Activated CD4-positive, alpha-beta T cell treated with anti-CD3 and anti-CD28 coated beads, Interleukin-2, amount 50 U/mL, for 16 hours (primary cell): ENCODE measurements at places on chromosomes 3 and 15.

- no peak for DNase-seq
Observed at GRCh38 chr3:170701696-170702678, 116.1 kb upstream of the SLC7A14 start.

DNA sequence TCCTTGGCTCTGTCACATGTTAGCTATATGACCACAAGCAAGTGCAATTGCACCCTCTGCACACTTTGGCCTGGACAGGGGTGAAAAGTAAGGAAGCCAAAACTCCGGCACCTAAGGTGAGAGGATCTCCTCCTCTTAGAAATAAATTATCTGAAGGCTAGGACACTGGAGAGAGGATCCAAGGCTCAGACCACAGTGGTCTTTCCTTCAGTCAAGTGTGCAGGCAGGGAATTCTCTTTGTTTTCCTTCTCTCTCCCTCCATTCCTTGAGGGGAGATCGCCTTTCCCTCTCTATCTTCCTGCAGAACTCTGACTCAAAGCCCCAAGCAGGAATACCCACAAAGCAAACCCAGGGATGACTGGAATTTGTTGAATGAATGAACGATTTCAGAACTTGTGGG lies 3.1 kb upstream of the MEGF11 start:
- DNase-seq = no peak

- no peak for DNase-seq
Observed at GRCh38 chr15:51341366-51342226, at the start of gene GLDN. Gene GLDN (plus strand): TSS chr15:51341655. CDS start chr15:51341685, 30 bp downstream.

GRCh38 chr3:186096290-186096689 lies 12.6 kb downstream of the ETV5 start:
- no peak for DNase-seq

DNA sequence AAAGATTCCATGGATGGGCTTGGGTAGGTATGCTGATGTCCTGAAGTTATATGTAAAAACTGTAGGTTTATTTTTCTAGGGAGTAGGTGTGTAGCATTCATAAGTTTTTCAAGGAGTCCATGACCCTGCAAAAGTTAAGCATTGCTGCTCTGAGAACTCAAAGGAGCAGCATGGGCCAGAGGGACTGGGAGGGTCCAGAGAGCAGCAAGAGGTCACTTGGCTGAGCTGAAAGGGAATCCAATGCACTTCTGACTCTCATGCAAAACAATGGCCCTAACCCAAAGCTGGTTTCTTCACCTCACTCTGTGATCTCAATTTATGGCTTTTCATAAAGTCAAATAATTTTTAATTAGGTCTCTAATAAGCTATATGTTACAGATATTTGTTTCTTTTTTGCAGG lies 198.3 kb upstream of the GOLGA6L4 start:
- no peak for DNase-seq

DNA sequence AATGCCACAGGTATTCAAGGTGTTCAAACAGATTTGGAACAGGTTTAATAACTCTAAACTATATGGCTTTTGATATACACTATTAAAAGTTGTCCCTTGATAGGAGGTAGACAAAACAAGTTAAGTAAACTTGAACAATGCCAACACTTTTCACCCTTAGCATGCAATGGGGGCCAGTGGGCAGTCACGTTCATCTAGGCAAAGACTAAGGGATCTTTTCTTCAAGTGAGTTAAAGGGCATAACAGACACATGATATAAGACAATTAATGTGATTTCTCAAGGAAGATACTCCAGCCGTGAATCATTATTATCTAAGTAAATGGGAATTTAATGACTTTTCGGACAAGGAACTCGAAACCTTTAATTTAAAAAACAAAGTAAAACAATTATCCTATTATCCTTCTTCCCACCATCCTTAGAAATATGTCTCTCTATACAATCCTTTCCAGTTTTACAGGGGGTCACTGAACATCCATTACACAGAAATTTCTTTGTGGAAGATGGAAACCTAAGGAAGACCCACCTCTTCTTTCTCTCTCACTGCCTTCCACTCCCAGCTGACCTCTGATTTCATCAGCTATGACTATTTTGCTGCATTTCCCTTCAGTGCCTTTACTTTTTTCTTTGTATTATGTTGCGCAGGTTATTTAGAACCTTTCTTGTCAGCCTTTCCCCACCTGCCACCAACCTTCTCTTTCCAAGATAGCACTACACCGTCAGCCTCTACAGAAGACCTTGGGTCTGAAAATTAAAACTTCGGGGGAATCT lies 1.5 kb downstream of the CLDN1 start:
- no peak for DNase-seq

GRCh38 chr15:38867556-38867955 lies 302.9 kb upstream of the RASGRP1 start:
- no peak for DNase-seq

DNA sequence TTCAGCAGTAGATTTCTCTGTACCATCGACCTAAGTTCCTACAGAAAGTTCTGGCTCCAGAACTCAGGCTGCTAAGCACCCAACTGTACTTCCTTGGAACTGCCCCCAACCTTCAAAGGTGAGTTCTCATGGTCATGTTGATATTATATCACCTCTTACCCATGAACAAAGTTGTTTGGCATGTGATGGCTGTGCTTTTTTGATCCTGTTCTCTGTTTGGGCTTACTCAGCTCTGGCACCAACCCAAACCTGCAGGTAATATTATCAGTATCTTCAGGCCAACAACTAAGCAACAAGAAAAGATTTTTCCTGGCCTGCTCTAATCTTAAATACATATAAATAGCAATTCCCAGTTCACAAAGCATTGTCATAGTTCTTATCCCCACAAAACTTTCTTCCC lies 318.7 kb upstream of the LMCD1 start:
- DNase-seq = no peak

GRCh38 chr3:36455406-36455805 lies 75.1 kb downstream of the STAC start:
- no peak for DNase-seq

- no peak for DNase-seq
Observed at GRCh38 chr15:38503496-38503895, 49.6 kb downstream of the FAM98B start.

DNA sequence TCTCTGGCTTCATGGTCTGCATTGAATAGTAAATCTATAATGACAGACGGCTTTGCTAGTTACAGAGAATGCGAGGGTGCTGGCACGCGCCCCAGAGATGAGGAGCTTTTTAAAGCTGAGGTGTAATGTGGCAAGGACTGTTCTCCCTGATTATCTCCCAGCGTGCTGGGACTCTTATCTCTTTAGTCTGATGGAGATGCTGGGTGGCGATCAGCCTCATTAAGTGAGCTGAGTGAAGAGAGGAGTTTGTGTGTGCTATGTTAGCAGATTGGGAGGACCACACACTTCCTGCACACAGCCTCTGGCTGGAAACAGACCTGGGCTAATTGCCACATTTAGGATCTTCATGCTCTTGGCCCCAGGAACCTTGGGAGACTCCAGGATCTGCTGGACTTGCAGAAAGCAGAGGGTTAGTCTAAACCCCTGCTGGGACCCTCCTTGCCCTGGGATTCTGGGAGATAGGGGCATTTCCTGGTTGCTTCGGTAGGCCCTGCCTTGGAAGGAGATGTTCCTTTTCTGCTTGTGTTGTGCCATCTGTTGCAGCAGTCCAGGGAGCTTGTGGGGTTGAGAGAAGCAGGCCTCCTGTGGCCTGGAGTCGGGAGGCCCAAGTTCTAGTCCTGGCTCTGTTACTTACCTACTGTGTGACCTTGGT lies 15.0 kb downstream of the PDIA5 start:
- no peak for DNase-seq

DNA sequence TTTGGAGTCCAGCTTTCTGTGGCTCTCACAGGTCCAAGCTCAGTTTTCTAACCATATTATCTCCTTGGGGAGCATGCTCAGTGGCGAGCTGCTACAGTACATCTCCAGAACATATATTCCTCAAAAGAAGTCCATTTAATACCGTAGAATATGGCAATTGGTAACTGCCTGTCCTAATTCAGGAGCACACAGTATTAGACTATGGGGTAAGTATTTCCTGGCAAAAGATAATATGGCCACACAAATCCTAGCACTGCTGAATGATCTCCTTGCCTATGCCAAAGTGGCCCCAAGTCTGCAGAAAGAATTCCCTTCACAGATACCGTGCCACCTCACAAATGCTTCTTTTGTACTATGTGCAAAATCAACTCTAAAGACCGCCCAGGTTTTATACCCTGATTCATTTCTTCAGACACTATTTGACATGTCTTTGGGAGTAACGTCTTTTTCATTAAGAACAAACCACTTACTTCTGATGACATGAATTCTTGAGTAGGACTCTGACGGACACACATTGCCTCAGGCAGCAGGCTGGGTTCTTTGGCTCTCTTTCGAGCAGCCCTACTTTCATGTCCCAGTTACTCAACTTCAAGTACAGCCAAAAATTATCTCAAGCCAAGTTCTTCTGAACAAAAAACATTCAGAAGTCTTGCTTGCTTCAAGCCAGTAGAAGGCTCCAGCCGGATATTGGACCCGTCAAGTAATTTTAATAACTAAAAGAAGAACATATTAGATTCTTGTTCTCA lies 368.3 kb upstream of the DCBLD2 start:
- no peak for DNase-seq

- no peak for DNase-seq
Observed at GRCh38 chr3:104273046-104273649, 1093.6 kb upstream of the ALCAM start.

- no peak for DNase-seq
Observed at GRCh38 chr15:48395521-48396011, 64.3 kb downstream of the DUT start.

DNA sequence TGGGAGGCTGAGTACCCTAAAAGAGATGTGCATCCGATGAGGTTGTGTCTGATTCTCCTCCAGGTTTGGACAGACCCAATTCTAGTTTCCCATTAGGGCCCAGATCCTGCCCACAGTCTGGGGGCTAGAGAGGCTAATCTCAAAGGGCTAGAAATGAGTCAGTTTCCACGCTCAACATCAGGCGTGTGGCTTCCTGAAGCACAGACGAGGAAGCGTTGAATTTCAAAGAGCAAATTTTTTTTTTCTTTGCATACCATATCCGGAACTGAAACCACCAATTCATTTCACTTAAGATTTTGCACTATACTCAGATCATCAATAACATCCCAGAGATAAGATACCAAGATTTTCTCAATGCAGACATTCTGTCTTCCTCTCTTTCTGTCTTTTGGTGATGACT lies 173.8 kb upstream of the BCL6 start:
- peak; percentile 88 for DNase-seq

DNA sequence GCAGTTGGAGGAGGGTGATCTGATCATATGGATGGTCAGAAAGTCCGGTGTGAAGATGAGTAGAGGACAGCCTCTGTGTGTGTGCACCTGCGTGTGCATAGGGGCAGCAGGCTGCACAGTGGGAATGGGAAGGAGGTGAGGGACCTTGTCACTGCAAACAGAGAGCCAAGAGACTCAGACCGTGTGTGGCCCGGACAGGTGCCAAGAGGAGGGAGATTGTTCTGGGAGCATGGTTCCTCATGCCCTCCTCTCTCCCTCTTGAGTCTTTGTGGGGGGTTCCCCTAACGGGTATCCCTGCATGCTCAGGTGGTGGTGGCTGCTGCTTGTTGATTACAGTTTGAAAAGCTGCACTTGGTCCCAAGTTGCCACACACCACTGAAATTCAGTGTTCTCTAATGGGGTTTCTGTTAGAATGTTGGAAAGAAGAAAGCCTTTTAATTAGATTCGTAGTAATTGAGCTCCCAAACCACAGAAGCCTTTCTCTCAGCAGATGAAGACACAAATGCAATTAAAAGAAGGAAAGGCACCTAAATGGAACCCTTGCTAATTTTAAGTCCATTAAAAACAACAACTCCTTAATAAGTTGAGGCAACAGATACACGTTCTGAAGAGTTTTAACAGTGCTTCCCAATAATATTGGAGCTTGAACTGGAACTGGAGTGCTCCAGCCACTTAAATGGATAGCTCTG lies 68.9 kb downstream of the CHRNA7 start:
- DNase-seq = no peak

DNA sequence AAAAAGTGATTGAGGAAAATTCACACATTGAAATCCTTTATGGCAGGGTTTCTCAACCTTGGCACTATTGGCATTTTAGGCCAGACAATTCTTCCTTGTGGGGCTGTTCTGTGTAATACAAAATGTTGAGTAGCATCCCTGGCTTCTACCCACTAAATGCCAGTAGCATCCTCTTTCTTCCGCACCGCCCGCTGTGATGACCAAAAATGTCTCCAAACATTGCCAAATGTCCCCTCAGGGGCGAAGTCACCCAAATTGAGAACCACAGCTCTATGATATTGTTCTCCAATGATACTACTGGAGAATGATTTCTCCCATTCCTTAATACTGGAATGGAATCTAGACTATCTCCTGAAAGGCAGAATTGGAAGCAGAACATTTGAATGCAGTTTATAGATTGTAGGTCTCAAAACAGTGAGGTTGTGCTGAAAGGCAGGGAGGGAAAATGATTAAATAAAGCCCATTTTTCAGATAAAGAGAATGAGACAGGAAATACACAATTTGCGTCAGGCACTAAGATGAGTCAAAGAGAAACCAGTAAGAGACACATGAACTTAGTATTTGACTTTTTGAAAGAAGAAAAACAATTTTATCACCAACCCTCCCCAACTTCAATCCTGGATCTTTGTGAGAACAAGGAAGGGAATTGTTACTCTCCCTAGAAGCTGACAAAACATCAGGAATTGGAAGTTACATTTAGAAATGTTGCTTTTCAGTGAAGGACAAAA lies 101.6 kb upstream of the TNIK start:
- DNase-seq = peak; percentile 68

GRCh38 chr3:42659451-42660130 lies 6.1 kb downstream of the ZBTB47 start:
- no peak for DNase-seq

- DNase-seq = peak; percentile 26
Observed at GRCh38 chr3:72437661-72438406, 410.4 kb downstream of the SHQ1 start.

GRCh38 chr3:27387625-27388024 lies 18.4 kb upstream of the NEK10 start:
- DNase-seq = no peak

DNA sequence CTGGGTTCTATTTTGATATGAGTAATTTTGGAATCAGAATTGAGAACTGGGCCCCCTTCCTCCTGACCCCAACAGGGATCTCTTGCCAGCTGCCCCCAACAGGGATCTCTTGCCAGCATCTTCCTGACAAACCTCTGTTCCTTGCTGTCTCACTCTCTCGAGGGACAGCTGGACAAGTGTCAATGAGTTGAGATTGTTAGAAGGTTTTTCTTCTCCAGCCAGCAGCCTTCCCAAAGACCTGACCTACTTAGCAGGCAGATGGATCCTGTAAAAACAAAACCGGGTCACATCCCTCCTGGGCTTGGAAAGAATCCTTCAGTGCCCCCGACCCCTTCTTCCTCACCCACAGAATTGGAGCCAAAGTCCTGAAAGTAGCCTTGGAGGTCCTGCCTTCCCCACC lies 21.6 kb downstream of the LIMD1 start:
- no peak for DNase-seq

- no peak for DNase-seq
Observed at GRCh38 chr15:32786906-32787305, 69.1 kb downstream of the GREM1 start.
